ENCODE measurements at places on chromosomes 11 and 22. TPM values are rescaled to one million over a fixed set of nuclear protein-coding genes. Genes with fewer than 3 reads are reported as not detected.

DNA sequence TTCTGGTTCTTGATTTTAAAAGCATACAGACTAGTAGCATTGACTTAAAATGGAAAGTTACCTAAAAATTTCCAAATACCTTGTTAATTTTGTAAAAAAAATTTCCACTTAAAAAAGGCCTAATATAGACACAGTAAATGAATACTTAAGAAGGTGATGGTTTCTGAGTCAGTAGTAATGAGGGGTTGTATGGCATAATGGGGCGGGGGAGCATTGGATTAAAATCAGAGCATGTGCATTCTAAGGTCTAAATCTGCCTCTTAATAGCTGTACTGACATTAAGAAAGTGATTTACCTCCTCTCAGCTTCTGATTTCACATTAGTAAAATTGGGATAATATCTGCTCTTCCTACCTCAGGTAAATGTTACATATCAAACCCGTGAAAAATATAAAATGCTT lies 446.5 kb downstream of the AASDHPPT start:
- DNase-seq = no peak

The SYTL2 gene
- polyA plus RNA-seq = 69.6 TPM

DNA sequence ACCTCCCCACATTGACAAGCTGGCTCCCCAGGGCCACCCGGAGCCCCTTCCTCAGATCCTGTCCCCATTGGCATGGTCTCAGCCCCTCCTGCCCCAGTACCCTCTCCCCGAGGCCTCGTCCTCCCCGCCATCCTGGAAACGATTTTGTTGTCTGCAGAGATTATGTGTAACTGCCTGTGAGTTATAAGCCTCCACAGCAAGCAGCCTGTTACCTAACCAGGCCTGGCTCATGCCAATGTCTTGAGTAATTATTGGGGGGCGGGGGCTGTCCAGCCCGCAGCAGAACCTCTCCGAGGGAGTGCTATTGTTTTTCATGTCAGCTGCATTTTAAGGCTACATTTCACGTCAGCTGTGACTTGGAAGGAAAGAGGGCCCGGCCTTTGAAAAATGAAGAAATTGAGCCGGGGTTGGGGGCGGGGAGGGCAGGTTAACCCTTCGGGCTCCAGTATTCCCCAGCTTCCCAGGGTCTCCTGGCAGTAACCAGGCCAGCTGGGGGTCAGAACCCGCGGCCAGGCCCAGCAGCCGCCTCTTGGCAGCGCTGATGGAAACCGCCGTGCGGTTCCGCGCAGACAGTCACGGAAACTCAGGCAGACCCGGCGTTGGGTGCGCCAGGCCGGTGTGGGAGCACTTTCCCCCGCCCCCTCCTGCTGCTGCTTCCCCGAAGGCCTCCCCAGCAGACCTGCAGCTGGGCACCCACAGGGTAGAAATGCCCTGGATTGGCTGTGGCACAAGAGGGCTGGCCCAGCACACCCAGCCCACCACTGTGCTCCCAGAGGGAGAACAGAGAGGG lies 59.5 kb downstream of the CDKN1C start:
- DNase-seq = no peak

- DNase-seq = no peak
Observed at GRCh38 chr11:68685656-68686380, 1.5 kb downstream of the GAL start.

- DNase-seq = no peak
Observed at GRCh38 chr11:66557733-66558326, 10.6 kb downstream of the CTSF start.

DNA sequence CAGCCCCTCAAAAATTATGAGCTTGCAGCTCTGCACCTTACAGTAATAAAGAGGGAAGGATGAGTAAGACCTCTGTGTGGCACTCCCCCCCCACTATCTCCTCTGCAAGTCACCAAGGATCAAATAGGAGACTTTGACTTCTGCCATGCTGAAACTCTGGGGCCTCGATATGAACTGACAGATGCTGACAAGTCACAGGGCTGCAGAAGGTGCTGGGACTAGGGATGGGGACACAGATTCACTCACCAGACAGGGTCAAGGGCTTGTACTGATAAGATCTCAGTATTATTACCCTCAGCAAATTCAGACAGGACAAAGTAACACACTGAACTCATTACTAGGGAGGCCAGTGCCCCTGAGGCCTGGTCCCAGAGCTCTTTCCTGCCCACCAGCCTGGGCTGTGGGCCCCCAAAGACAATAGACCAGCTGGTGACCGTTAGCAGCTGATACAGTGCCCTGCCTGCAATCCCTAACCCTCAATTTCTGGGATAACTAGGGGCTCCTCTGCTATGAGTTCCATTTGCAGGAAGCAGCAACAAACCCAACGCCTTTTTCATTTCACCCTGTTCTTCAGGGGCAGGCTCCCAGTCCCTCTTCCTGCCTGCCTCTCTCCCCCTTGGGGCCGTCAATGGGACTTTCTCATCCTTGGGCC lies 20.1 kb downstream of the TMPRSS13 start:
- DNase-seq = no peak

- DNase-seq = no peak
Observed at GRCh38 chr22:44347549-44347948, 34.8 kb upstream of the SHISAL1 start.

DNA sequence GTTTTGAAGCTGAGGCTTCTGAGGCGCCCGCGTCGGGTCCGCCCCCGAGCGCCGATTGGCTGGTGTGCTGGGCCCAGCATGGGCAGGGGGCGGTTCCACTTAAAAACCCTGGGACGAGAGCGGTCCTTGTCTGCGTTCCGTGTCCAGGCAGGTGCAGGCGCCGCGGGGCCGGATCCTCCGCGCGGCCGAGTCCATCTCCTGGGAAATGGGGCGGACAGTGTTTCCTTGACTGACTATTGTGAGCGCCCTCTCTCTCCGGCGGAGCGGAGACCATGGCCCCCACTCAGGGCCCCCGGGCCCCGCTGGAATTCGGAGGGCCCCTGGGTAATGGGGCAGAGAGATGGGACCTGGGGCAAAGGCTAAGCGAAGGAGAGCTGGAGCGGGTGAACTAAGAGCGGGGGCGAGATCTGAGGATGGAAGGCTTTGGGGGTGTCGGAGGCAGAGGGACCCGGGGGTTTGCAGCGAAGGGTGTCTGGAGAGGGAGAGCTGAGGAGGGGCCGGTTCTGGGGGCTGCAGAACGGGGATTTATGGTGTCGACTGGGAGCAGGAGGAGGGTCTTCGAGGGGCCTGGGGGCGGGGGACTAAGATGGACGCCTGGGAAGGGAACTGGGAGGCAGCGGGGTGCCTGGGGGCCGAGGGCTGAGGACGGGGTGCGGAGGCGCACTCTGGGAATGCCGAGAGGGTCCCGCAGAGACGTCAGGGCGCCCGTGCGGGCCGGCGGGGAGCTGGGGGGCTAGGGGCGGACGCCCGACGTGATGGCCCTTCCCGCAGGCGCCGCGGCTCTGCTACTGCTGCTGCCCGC lies at the start of gene TM7SF2:
Gene TM7SF2 (plus strand): TSS at position 129 of the 802 bp plus-strand sequence. CDS start 144 bp downstream, at position 273.
- DNase-seq = no peak

- no peak for DNase-seq
Observed at GRCh38 chr11:118915396-118915795, 10.3 kb downstream of the BCL9L start.

DNA sequence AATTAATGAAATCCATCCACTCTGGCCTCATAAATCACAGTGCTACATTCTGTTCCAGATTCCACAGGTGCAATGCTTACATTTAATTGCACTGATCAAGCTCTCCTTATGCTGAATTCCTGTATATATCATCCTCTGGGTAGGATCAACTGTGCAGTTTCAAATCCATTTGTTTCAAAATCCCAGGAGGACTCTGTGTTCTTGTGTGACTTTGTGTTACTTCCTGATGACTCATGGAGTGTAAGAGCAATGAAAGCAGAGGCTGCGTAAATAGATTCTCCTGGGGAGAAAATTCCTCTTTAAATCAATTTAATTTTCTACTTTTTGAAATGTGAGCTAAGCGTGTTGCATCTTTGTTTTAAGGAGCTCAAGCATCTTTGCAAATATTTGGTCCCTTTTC lies 752.7 kb downstream of the METTL15 start:
- no peak for DNase-seq

The BEST1 gene
- 3.5 TPM for polyA plus RNA-seq

The MLC1 gene
- 1.0 TPM for polyA plus RNA-seq

GRCh38 chr11:30760345-30760744 lies 174.2 kb upstream of the MPPED2 start:
- no peak for DNase-seq

The PC gene
- 51.2 TPM for polyA plus RNA-seq

- no peak for DNase-seq
Observed at GRCh38 chr11:127943763-127944162, 643.6 kb downstream of the ETS1 start.

- no peak for DNase-seq
Observed at GRCh38 chr11:1040428-1041148, 4.1 kb upstream of the MUC6 start.

The CRACR2B gene
- polyA plus RNA-seq = 9.7 TPM

The CSRP3 gene
- polyA plus RNA-seq = not detected

The MIOX gene
- polyA plus RNA-seq = 19.0 TPM

- DNase-seq = no peak
Observed at GRCh38 chr11:102429691-102430090, 22.9 kb downstream of the TMEM123 start.

The FCHSD2 gene
- polyA plus RNA-seq = 47.2 TPM

DNA sequence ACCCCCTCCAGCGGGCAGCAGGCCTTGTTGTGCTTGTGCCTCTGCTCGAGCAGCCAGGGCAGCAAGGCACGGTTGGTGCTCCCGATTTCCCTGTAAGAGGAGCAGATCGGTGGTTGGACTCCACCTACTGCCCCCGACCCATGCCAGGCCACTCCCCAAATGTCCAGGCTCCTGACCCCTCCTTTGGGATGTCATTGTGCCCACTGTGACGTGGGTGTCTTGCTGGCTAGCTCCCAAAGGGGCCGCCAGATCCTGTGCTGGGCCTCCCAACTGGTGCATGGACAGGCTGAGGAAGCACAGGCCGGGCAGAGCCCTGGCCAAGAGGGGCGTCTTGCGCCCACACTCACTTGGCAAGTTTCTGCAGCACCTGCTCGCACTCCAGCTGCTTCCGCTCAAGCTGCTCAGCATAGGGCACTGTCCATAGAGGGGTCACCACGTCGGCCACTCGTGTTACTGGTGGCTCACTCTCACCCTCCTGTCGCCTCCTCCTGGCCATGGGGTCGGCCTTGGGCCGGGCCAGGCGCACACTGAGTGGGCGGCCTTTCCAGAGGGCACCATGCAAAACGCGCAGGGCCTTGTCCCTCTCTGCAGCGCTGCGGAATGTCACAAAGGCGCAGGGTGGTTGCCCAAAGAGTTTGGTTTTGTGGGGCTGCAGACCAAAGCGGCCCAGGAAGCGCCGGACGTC lies at the start of gene RANBP1:
Gene RANBP1 (plus strand): TSS at position 414 of the 685 bp plus-strand sequence. CDS start 81 bp downstream, at position 495.
- DNase-seq = no peak

Measured in right renal cortex interstitium (tissue), 3 donors.